HS-5 (cell line): ENCODE measurements at places on chromosomes 7 and 10.
A peak's percentile ranks its signal among the peaks of the same experiment; 100 is the strongest.

DNA sequence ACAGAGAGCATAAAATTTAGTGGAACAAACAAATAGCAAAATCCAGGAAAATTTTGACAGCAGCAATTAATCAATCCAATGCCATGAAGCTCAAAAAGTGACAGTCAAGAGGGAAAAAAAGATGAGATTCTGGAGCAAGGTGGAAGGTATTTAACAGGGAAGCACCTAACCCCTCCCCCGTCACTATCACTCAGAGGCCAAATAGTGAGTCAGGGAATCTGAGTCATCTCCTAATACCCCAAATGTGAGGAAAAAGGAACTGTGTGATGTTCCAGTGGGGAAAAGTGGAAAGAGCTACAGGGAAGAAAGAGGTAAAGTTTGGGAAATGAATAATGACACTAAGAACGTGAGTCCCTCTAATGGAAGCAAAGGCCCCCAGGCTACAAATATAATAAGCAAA, 113.2 kb upstream of the PHF14 start:
- peak; percentile 23 for DNase-seq

- no peak for DNase-seq
Observed at GRCh38 chr7:122056977-122057376, 87.1 kb downstream of the AASS start.

GRCh38 chr7:98917331-98917730, 39.0 kb downstream of the TRRAP start:
- no peak for DNase-seq

- DNase-seq: no peak
Observed at GRCh38 chr10:4247379-4247778, 462.4 kb upstream of the KLF6 start.

- no peak for DNase-seq
Observed at GRCh38 chr7:40211276-40212003, 76.6 kb downstream of the SUGCT start.

DNA sequence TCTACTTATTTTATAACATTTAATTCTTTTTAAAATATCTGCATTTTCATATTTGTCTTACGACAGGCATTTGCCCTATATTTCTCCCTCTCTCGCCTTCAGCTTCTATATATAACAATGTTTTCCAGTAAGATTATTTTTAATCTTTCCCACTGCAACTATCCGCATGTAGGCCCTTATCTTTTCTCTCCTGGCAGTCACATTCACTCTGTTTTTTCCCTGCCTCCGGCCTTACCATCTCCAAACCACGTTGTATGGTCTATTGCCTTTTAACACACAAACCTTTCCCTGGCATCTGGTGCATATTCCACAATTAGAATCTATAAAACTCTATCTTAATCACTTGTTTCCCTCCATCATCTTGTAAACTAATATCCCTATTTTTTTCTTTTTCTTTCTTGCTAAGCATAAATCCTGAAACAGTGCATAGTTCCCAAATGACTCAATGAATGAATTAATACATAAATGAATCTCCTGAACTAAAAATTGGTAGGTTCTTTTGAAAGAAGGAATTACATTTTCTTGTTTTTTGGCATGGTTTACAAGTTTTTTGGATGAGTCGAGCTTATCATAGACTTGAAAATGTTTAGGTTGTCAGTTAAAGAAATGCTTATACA, 173.2 kb downstream of the SEMA3A start:
- peak; percentile 16 for DNase-seq

- no peak for DNase-seq
Observed at GRCh38 chr7:5337047-5337446, 54.3 kb downstream of the SLC29A4 start.

GRCh38 chr10:48940372-48940771, 732 bp upstream of the LRRC18 start:
- DNase-seq: no peak

GRCh38 chr7:41915871-41916270, 213.0 kb upstream of the INHBA start:
- no peak for DNase-seq

GRCh38 chr7:116011584-116011983, 19.0 kb downstream of the TFEC start:
- no peak for DNase-seq

- DNase-seq: no peak
Observed at GRCh38 chr10:29615195-29615594, 19.6 kb downstream of the SVIL start.

GRCh38 chr7:135801877-135802276, 53.3 kb upstream of the FAM180A start:
- DNase-seq: no peak

GRCh38 chr10:50512743-50513416, 110.9 kb downstream of the SGMS1 start:
- no peak for DNase-seq

DNA sequence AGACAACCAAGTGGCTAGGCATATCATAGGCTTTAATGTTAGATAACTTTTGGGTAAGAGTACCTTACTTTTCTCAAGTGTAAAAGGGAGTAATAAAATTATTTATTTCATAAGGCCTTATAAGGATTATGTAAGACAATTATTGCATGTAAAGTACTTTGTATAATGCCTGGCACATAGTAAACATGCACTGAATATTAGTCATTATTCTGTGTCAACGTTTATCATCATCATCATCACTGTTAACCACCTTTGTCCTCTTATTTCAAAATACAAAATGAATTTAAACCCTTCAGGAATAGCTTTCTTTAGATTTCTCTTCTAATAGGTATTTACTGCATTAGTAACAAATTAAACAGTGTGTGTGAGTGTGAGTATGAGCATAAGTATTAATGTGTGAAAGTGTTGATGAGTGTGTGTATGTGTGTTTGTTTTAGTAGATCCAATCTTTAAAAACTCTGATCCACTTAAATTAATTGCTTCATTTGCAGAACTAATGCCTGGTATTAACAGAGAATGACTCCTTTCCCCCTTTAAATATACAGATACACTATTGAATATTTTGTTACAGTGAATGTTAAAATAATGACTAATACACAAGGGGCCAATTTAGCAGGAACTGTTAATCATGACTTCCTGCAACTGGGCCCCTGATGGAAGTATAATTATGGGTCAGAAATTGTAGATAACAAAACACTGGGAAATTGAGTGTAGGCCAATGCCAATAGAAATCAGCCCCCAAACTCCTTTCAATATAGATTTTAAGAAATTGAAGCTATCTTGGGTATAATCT, 213.3 kb upstream of the FZD8 start:
- no peak for DNase-seq
